Progenitor cell of endocrine pancreas (in vitro differentiated cells): ENCODE measurements at places on chromosomes 5 and 9. TPM values are rescaled to one million over a fixed set of nuclear protein-coding genes. Genes with fewer than 3 reads are reported as not detected.

The UBE2QL1 gene
- total RNA-seq: 2.5 and 2.9 TPM in 2 replicates

The NPR3 gene
- 0.89 and 1.0 TPM in 2 replicates for total RNA-seq

The ANKRD18B gene
- total RNA-seq: 2.3 and 2.9 TPM in 2 replicates

The TMEM174 gene
- not detected in 2 replicates for total RNA-seq

The PCDHGA12 gene
- 2.9 and 3.2 TPM in 2 replicates for total RNA-seq

The SMU1 gene
- total RNA-seq: 25.2 and 25.4 TPM in 2 replicates

The TAF11L10 gene
- not detected in 2 replicates for total RNA-seq

The CNTNAP3B gene
- total RNA-seq: 7.0 and 7.4 TPM in 2 replicates

The MCTP1 gene
- 1.7 and 2.1 TPM in 2 replicates for total RNA-seq

The ADCY2 gene
- total RNA-seq: 4.5 and 8.7 TPM in 2 replicates

The SNCAIP gene
- 13.7 and 16.8 TPM in 2 replicates for total RNA-seq

The TAF11L5 gene
- total RNA-seq: not detected in 2 replicates

The OMD gene
- total RNA-seq: not detected in 2 replicates

The VLDLR gene
- total RNA-seq: 8.1 and 9.9 TPM in 2 replicates

The LCP2 gene
- not detected in 2 replicates for total RNA-seq

The CA9 gene
- total RNA-seq: 0.31 and 0.49 TPM in 2 replicates

The PLEKHG4B gene
- 56.8 and 59.5 TPM in 2 replicates for total RNA-seq

The DMGDH gene
- total RNA-seq: 0.75 and 0.84 TPM in 2 replicates

The C5orf34 gene
- total RNA-seq: 4.8 and 4.9 TPM in 2 replicates

The ZNF883 gene
- total RNA-seq: 14.1 and 16.5 TPM in 2 replicates

The TPRN gene
- 18.8 and 20.7 TPM in 2 replicates for total RNA-seq

The CCL19 gene
- total RNA-seq: 0.53 TPM in 1 of 2 replicates, not detected in the other

The GNA14 gene
- 0.14 and 0.31 TPM in 2 replicates for total RNA-seq

The PCDHA3 gene
- total RNA-seq: 1.5 and 2.4 TPM in 2 replicates

The PCDHA13 gene
- total RNA-seq: 3.5 and 3.9 TPM in 2 replicates

The SIT1 gene
- total RNA-seq: not detected in 2 replicates

The ENG gene
- total RNA-seq: 0.64 and 0.91 TPM in 2 replicates

The FREM1 gene
- 11.4 and 13.2 TPM in 2 replicates for total RNA-seq

The HSPB3 gene
- total RNA-seq: not detected in 2 replicates

The TMEM252 gene
- not detected in 2 replicates for total RNA-seq

The NOTCH1 gene
- total RNA-seq: 109 and 130 TPM in 2 replicates

The NIPBL gene
- 85.6 and 88.0 TPM in 2 replicates for total RNA-seq

The CCNO gene
- total RNA-seq: 0.19 TPM in 1 of 2 replicates, not detected in the other

The COL23A1 gene
- total RNA-seq: 0.36 and 0.64 TPM in 2 replicates

The CCDC192 gene
- 0.60 TPM in 1 of 2 replicates, not detected in the other for total RNA-seq

The PCDHB14 gene
- total RNA-seq: 7.9 and 8.0 TPM in 2 replicates

The ARSI gene
- 0.24 TPM in 1 of 2 replicates, not detected in the other for total RNA-seq

The PCSK5 gene
- 7.3 and 9.8 TPM in 2 replicates for total RNA-seq

The BNC2 gene
- 1.0 and 1.6 TPM in 2 replicates for total RNA-seq

The EQTN gene
- 1.1 and 1.4 TPM in 2 replicates for total RNA-seq

The GABRA6 gene
- not detected in 2 replicates for total RNA-seq

The SPATA31E1 gene
- not detected in 2 replicates for total RNA-seq

The CENPH gene
- total RNA-seq: 22.2 and 23.8 TPM in 2 replicates
